ENCODE measurements at places on chromosomes 4 and X. TPM values are rescaled to one million over a fixed set of nuclear protein-coding genes. Genes with fewer than 3 reads are reported as not detected.

DNA sequence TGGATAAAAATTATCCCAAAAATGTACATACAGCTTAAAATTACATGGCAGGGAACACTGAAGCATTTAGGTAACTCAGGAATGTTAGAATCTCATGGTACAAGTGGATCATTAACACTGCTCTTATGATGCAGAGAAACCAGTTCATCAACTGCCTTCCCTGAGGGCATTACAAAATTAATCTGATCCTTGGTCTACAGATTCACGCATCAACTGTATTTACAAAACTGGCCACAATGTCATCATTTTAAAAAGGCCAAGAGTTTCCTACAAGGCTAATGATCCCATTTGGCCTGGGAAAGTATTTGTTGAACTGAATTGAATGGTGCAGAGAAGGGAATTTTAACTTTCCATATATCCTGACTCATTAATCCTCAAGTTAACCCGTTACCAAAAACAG is 84.6 kb downstream of the TSPAN5 start:
- DNase-seq, result peak; percentile 77

- DNase-seq, result no peak
These were observed 2.4 kb downstream of the KLHL2 start for GRCh38 chr4:165209796-165210195.

- DNase-seq, result peak; percentile 38
These were observed 54.3 kb downstream of the TLL1 start for GRCh38 chr4:165927366-165927765.

- DNase-seq, result no peak
These were observed 1024.1 kb downstream of the RPA4 start for GRCh38 chrX:97907791-97908190.

Gene RGN
- 1.9 TPM for total RNA-seq

Gene MAGED1
- total RNA-seq, result 524 TPM
